ENCODE measurements at places on chromosomes 12 and 14.

- DNase-seq = no peak
Observed at GRCh38 chr12:65269603-65270002, 8.9 kb upstream of the MSRB3 start.

- no peak for DNase-seq
Observed at GRCh38 chr12:67910360-67911274, 78.6 kb upstream of the IFNG-AS1 start.

GRCh38 chr12:102980350-102980749 is 22.9 kb downstream of the ASCL1 start:
- no peak for DNase-seq

GRCh38 chr12:58148405-58148804 is 207.0 kb downstream of the ATP23 start:
- no peak for DNase-seq

DNA sequence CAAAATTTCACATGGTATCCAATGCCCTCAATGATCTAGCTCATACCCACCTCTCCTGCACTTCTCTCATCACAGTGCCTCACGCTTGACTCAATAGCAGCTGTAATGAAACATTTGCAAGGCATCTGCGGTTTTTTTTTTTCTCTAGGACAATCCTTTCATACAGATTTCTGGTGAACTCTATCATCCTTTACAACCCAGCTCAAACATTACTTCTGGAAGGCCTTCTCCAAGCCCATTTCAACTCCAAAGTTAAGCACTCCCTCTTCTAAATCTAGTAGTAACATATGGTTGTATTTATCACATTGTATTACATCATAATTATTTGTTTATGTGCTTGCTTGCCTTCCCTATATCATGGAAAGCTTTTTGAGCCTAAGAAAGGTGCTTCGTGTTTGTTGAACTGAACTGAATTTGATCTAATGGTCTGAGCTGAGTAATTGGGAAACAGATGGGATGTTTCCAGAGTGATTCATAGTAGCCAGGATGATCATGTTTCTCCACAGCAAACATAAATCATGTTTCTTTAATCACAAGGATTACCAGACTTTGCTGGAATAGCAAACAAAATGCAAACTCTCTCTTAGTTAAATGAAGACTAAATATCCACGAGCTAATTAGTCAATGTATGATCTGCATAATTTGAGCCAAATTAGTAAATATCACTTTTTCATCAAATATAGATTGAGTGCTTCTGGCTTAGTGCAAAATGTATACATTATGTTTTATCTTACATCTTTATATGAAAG is 14.3 kb downstream of the CFL2 start:
- no peak for DNase-seq

GRCh38 chr12:27814411-27814810 is 34.4 kb upstream of the MANSC4 start:
- no peak for DNase-seq

GRCh38 chr14:74525361-74525851 is 31.8 kb downstream of the ISCA2 start:
- DNase-seq = no peak

GRCh38 chr14:32313844-32314376 is 15.2 kb upstream of the AKAP6 start:
- no peak for DNase-seq

DNA sequence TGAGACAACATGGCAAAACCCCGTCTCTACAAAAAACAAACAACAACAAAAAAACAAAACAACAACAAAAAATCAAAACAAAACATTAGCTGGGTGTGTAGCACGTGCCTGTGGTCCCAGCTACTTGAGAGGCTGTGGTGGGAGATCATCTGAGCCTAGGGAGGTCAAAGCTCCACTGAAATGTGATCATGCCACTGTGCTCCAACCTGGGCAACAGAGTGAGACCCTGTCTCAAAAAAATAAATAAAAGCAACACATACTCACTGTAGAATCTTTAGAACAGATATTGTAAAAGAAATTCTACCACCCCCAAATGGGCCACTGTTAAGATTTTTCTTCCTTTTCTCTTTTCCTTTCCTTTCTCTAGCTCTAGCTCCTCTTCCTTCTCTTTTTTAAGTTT is 26.3 kb downstream of the SLC38A1 start:
- no peak for DNase-seq

DNA sequence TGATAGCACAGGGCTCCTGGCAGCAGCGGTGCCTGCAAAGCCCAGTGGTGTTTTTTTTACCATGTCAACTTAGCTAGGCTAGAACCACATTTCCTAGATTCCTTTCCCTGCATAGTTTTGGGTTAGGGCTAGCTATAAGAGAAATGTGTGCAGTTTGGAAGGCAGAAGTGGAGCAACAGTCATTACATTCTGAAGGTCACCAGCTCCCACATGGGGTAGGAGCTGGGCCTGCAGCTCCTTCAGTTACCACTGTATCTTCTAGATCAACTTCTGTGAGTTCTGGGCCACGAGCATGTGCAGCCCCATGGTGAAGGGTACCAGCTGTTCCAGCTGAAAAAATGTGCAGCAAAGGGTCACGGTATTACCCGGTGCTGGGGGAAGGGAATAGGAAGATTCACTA is 2.3 kb upstream of the SLC25A3 start:
- DNase-seq = no peak
